Esophagus squamous epithelium (tissue), 5 donors: ENCODE measurements at places on chromosomes 7 and 10. TPM values are rescaled to one million over a fixed set of nuclear protein-coding genes. Genes with fewer than 3 reads are reported as not detected.

DNA sequence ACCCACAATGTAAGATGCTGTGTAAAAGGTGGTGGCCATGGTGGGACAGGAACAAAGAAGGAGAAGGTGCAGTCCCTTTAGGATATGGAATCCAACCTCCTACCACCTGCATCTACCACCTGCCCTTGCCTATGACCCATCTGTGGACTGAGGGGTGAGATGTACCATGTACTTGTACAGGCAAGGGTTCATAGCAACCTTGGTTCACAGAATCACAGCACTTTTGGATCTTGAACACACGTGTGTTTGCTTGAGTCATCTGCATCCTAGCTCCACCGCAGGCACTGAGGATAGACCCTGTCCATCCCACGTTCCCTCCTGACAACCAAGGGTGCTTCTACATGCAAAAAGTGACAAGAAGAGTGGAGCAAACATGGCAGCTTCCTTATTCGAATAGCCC lies 162.3 kb downstream of the GFRA1 start:
- no peaks in the 10 kb centered on the region for H3K27me3 ChIP-seq
- no peak overlapping the region for H3K27ac ChIP-seq
- no peak for DNase-seq
- no peaks in the 10 kb centered on the region for H3K36me3 ChIP-seq
- no peak overlapping the region for H3K4me3 ChIP-seq

GRCh38 chr10:11148142-11149028 lies 130.7 kb downstream of the CELF2 start:
- peaks cover 11% of the 10 kb centered on the region for H3K4me1 ChIP-seq
- H3K36me3 ChIP-seq: no peaks in the 10 kb centered on the region
- no peak overlapping the region for H3K4me3 ChIP-seq
- H3K27me3 ChIP-seq: no peaks in the 10 kb centered on the region

DNA sequence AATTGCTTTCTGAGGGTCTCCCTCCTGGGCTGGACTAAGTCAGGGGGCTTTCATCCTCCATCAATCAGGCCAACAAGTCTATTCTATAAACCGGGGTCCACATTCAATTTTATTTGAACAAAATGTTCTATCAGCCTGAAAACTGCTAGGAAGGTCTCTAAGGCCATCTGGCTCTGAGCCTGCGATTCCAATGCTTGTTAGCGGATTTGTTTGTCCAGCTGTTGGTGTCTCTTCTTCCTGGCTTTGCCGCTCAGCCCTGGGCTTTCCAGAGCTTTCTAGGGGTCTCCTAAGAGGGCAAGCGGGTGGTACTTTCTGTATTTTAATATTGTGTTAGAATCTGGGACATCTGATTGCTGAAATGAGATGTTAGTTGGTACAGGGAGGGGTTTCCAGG lies 136.7 kb downstream of the VIPR2 start:
- H3K36me3 ChIP-seq: no peaks in the 10 kb centered on the region
- no peak overlapping the region for H3K27ac ChIP-seq
- no peak overlapping the region for H3K4me3 ChIP-seq
- no peaks in the 10 kb centered on the region for H3K27me3 ChIP-seq
- DNase-seq: no peak
- no peaks in the 10 kb centered on the region for H3K4me1 ChIP-seq

DNA sequence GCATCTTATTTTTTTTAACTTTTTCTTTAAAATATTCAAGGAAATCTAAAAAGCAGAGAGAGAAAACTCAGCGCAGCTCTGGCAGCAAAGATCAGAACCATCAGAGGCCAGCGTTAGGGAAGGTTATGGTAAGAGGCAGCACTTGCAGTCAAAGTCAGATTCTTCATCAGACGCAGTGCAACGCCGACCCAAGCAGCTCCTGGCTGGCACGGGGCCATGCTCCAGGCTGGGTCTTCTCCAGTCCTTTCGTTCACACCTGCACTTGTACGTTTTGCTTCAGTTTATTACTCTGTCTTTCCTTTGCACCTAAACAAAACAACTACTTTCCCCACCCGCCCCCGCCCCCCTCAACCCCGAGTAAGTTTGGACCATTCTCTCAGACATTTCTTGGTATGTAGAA lies 43.1 kb upstream of the SEC61G start:
- no peaks in the 10 kb centered on the region for H3K4me1 ChIP-seq
- no peaks in the 10 kb centered on the region for H3K27me3 ChIP-seq

GRCh38 chr7:98575878-98576277 lies 41.2 kb upstream of the NPTX2 start:
- H3K4me3 ChIP-seq: no peak overlapping the region
- H3K27me3 ChIP-seq: no peaks in the 10 kb centered on the region
- H3K27ac ChIP-seq: no peak overlapping the region
- DNase-seq: no peak
- no peaks in the 10 kb centered on the region for H3K4me1 ChIP-seq
- no peaks in the 10 kb centered on the region for H3K36me3 ChIP-seq

DNA sequence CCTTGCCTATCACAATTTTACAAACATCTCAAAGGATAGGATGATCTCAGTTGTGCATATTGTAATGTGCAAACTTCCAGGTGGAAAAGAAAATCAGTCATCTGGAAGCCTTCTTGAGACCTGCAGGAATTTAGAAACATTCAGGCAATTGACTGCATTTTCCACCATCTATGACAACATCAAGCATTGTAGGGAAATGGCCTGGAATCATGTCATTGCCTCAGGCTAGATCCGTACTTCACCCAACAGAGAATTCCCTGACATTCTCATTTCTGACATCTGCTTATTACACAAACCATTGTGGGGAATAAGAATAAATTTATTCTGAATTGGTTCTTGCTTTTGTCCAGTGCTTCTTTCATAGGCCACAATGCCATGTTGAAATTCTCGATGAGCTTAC lies 124.9 kb upstream of the NPVF start:
- no peak overlapping the region for H3K4me3 ChIP-seq
- DNase-seq: no peak
- no peak overlapping the region for H3K27ac ChIP-seq
- no peaks in the 10 kb centered on the region for H3K36me3 ChIP-seq
- H3K27me3 ChIP-seq: no peaks in the 10 kb centered on the region

DNA sequence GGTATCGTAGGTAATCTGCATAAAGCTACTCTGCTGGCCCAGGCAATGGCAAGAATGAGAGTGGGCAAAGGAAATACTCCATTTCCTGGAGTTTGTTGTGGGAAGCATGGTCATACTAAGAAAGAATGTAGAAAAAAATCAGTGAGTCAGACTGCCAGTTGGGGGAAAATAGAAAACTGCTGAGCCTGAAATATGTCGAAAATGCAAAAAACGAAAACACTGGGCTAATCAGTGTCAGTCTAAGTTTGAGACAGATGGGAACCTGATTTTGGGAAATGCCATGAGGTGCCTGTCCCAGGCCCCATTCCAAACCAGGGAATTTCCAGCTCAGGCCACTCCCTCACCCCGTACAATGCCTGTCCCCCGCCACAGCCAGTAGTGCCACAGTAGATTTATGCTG lies 150.0 kb downstream of the ZNF33B start:
- no peak overlapping the region for H3K4me3 ChIP-seq
- no peak for DNase-seq
- no peaks in the 10 kb centered on the region for H3K27me3 ChIP-seq
- H3K27ac ChIP-seq: no peak overlapping the region
- H3K4me1 ChIP-seq: peaks cover 12% of the 10 kb centered on the region
- H3K36me3 ChIP-seq: no peaks in the 10 kb centered on the region

GRCh38 chr10:70399177-70399576 lies 4.8 kb upstream of the EIF4EBP2 start:
- no peaks in the 10 kb centered on the region for H3K27me3 ChIP-seq
- DNase-seq: no peak
- no peak overlapping the region for H3K27ac ChIP-seq
- H3K4me1 ChIP-seq: peaks cover 3% of the 10 kb centered on the region
- H3K36me3 ChIP-seq: no peaks in the 10 kb centered on the region
- no peak overlapping the region for H3K4me3 ChIP-seq

GRCh38 chr10:124152139-124153022 lies 59.0 kb upstream of the CHST15 start:
- no peak overlapping the region for H3K4me3 ChIP-seq
- peaks cover 48% of the 10 kb centered on the region for H3K4me1 ChIP-seq
- H3K36me3 ChIP-seq: no peaks in the 10 kb centered on the region
- DNase-seq: no peak

GRCh38 chr10:133401500-133401899 lies 7.5 kb downstream of the MTG1 start:
- no peaks in the 10 kb centered on the region for H3K4me1 ChIP-seq
- H3K27me3 ChIP-seq: no peaks in the 10 kb centered on the region
- peaks cover 28% of the 10 kb centered on the region for H3K36me3 ChIP-seq
- no peak for DNase-seq

DNA sequence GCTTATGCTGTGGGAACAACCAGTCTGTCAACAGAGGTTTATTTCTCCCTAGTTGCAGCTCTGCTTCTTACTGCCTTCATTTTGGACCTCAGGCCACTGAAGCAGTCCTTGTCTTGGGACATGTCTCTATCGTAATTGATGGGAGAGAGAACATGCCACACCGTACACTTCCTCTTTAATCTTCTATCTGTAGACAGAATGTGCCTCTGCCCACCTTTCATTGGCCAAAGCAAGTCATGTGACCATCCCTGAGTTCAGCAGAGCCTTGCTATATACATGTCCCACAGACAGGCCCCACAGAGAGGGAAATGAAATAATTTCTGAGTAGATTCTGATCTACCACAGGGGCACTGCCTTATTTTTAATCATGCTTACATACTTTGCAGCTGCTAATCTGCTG lies 98.0 kb downstream of the KCND2 start:
- no peak for DNase-seq
- H3K36me3 ChIP-seq: no peaks in the 10 kb centered on the region
- H3K4me3 ChIP-seq: no peak overlapping the region
- no peaks in the 10 kb centered on the region for H3K27me3 ChIP-seq
- no peaks in the 10 kb centered on the region for H3K4me1 ChIP-seq

GRCh38 chr7:73354821-73355220 lies 26.9 kb downstream of the FKBP6 start:
- no peak overlapping the region for H3K27ac ChIP-seq
- no peak for DNase-seq
- H3K4me1 ChIP-seq: peaks cover 2% of the 10 kb centered on the region
- H3K4me3 ChIP-seq: no peak overlapping the region

- DNase-seq: no peak
- H3K27ac ChIP-seq: peak overlapping the region; percentile 96
- H3K27me3 ChIP-seq: peaks cover 2% of the 10 kb centered on the region
- peaks cover 13% of the 10 kb centered on the region for H3K4me1 ChIP-seq
- H3K4me3 ChIP-seq: peak overlapping the region; percentile 99
- no peaks in the 10 kb centered on the region for H3K36me3 ChIP-seq
Observed at GRCh38 chr7:128738570-128739047, 550 bp upstream of the CALU start.

DNA sequence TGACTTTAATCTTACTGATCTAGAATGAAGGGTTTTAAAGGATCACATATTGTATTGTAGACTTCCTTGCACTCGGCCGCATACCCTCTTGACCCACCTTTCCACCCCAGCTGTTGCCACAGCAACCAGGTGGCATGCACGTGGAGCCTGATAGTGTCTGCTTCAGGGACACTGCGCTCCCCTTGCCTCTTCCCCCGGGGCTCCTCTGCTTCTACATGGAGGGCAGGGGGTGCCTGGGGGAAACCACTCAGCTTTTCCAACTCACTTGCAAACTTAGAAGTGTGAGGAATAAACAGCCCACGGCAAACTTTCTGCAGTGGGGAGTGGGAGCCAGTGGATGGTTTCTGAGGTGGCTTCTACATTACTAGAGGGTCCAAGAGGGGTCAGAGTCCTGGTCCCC lies 458.6 kb downstream of the PLXNA4 start:
- H3K27me3 ChIP-seq: no peaks in the 10 kb centered on the region
- no peak for DNase-seq
- H3K36me3 ChIP-seq: no peaks in the 10 kb centered on the region
- no peak overlapping the region for H3K27ac ChIP-seq
- no peak overlapping the region for H3K4me3 ChIP-seq
- no peaks in the 10 kb centered on the region for H3K4me1 ChIP-seq

GRCh38 chr10:99527526-99528493 lies 4.9 kb upstream of the NKX2-3 start:
- peaks cover 42% of the 10 kb centered on the region for H3K4me1 ChIP-seq
- H3K27me3 ChIP-seq: peaks cover 18% of the 10 kb centered on the region
- no peak overlapping the region for H3K27ac ChIP-seq
- H3K36me3 ChIP-seq: no peaks in the 10 kb centered on the region
- H3K4me3 ChIP-seq: no peak overlapping the region

GRCh38 chr10:24256619-24257107 lies 47.7 kb downstream of the KIAA1217 start:
- H3K36me3 ChIP-seq: no peaks in the 10 kb centered on the region
- no peak for DNase-seq
- H3K27ac ChIP-seq: no peak overlapping the region
- peaks cover 19% of the 10 kb centered on the region for H3K4me1 ChIP-seq
- H3K27me3 ChIP-seq: no peaks in the 10 kb centered on the region
- peak overlapping the region; percentile 52 for H3K4me3 ChIP-seq

DNA sequence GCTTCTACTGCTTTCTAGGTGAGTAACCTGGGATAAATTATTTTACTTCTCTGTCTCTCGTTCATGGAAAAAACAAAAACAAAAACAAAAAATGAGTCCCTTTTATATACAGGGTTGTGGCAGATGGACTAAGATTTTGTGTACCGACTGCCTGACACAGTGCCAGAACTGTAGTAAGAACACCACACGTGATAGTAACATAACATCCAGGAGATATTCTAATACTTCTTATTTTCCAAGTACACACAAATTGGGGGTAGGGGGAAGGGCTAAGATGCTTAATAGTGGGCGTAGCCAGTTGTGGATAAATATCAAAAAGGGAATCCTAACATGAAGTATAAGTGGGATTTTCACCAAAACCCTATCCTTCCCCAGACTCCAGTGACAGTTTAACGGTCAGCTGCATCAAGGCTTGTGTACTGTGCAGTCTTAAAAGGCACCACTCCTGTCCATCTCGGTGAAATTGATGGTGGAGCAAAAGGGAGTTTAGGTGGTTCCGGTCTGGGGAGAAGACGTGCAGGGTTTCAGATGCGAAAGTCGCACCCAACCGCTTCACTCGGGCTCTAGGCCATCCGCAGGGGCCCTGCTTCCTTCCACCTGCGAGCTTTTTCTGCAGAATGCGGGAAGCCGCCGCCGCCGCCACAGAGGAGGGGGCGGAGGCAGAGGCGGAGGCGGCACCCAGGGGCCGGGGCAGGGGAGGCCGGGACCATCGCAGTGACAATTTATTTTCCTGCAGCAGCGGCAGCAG lies at the start of gene STAMBPL1:
TSS of gene STAMBPL1 (plus strand) at position 712 of the 748 bp plus-strand sequence. CDS start 21,464 bp downstream, outside the sequence.
- H3K27ac ChIP-seq: peak within 1 kb of the TSS; percentile 98
- peak within 1 kb of the TSS; percentile 80 for H3K4me3 ChIP-seq
- no peaks in the 10 kb centered on the region for H3K27me3 ChIP-seq

GRCh38 chr10:71635251-71635866 lies 84.2 kb downstream of the C10orf105 start:
- no peak overlapping the region for H3K27ac ChIP-seq
- H3K4me1 ChIP-seq: no peaks in the 10 kb centered on the region
- DNase-seq: no peak
- H3K27me3 ChIP-seq: no peaks in the 10 kb centered on the region
- no peaks in the 10 kb centered on the region for H3K36me3 ChIP-seq

Gene SEMA3A
- 0.67 TPM for total RNA-seq

Gene RPEL1
- total RNA-seq: not detected

Gene CTAGE8
- 2.7 TPM for total RNA-seq

Gene CDK6
- total RNA-seq: 59.2 TPM

Gene STK17A
- 34.4 TPM for total RNA-seq

Gene PROSER2
- 13.1 TPM for total RNA-seq

Gene PIP
- total RNA-seq: not detected

Gene NAT16
- total RNA-seq: not detected

Gene LUC7L2
- 29.4 TPM for total RNA-seq

Gene TRPV5
- total RNA-seq: not detected
